Right cardiac atrium (tissue), 5 donors: ENCODE measurements at places on chromosomes 1 and 21. TPM values are rescaled to one million over a fixed set of nuclear protein-coding genes. Genes with fewer than 3 reads are reported as not detected.

The C1QB gene
- total RNA-seq: 198 TPM

The IVL gene
- not detected for total RNA-seq

The CLDN17 gene
- not detected for total RNA-seq

The SLC25A34 gene
- total RNA-seq: 3.3 TPM

The GNG4 gene
- not detected for total RNA-seq

The GFI1 gene
- total RNA-seq: 0.59 TPM

The FCGR1A gene
- total RNA-seq: 2.5 TPM

The ACTL8 gene
- total RNA-seq: not detected

The CENPF gene
- total RNA-seq: 0.39 TPM

The TRPM2 gene
- total RNA-seq: 1.0 TPM

The HSD3B1 gene
- not detected for total RNA-seq

The DCST1 gene
- not detected for total RNA-seq

The PIK3R3 gene
- 46.6 TPM for total RNA-seq

The PLD5 gene
- total RNA-seq: 0.20 TPM

The TTC39A gene
- 24.7 TPM for total RNA-seq

The CD48 gene
- 0.39 TPM for total RNA-seq
